Stimulated activated CD4-positive, alpha-beta T cell treated with anti-CD3 and anti-CD28 coated beads, Interleukin-1b, Interleukin-23, amount 100 ng/mL, for 1 hour (primary cell): ENCODE measurements at places on chromosomes 1 and 21.

GRCh38 chr1:6732942-6733341 lies 31.3 kb upstream of the DNAJC11 start:
- DNase-seq = no peak

GRCh38 chr1:173823781-173824314 lies 625 bp upstream of the DARS2 start:
- DNase-seq = no peak

- no peak for DNase-seq
Measured at GRCh38 chr1:103911450-103911849, 161.8 kb downstream of the AMY1C start.

DNA sequence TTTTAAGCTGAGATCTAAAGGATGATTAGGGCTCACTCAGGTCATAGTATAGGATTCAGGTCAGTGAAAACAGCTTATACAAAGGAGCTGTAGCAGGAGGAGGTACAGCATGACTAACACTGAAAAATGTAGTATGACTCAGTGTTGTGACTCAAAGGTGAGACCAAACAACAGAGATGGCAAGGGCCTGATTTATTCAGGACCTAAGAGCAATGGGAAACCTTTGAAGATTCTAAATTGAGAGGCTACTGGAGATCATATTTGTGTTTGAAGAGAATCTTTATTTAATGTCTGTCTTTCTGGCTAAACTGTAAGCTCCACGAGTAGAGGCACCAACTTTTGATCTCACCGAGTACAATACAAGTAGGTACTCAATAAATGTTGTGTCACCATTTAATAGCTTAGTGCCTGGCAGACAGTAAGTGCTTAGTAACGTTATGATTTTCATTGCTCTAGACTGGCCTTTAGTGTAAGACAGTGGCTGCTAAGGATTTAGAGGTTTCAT lies 43.5 kb downstream of the PRKAA2 start:
- no peak for DNase-seq

DNA sequence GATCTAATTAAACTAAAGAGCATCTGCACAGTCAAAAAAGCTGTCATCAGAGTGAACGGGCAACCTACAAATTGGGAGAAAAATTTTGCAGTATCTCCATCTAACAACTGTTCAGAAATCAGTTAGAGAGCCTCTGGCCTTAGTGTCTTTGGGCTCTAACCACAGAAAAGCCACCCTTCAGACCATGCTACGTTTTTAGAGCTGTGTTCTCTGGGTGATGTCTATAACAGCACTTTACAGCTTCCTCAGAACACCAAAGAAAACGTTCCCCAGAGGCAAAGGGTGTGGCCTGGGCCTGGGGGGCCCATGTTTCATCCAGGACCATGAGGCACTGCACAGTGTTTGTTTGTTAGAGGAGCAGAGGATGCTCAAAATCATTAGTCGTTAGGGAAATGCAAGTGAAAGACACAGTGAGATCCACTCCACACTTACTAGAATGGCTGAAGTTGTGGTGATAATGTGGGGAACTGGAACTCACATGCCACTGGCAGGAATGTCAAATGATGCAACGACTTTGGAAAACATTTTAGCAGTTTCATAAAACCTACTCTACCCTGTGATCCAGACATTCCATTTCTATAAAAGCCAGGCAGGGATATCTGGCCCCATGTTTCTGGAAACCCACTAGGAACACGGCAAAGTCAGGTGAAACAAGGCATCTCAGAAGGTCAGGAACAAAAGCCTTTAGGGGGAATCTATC lies 250.4 kb upstream of the HOOK1 start:
- no peak for DNase-seq

GRCh38 chr21:38492007-38492406 lies 6.3 kb downstream of the ERG start:
- no peak for DNase-seq

DNA sequence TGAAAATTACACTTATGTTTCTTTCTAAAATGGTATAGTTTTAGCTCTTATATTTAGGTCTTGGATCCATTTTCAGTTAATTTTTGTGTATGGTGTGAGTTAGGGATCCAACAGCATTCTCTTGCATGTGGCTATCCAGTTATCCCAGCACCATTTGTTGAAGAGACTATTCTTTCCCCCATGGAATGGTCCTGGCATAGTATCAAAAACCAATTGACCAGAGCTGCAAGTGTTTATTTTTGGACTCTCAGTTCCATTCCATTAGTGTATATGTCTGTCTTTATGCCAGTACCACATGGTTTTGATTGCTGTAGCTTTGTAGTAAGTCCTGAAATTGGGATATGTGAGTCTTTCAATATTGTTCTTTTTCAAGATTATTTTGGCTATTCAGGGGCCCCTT lies 14.3 kb downstream of the TTLL10 start:
- DNase-seq = no peak

- DNase-seq = no peak
Measured at GRCh38 chr1:214224611-214225354, 56.2 kb upstream of the SMYD2 start.

GRCh38 chr1:157407917-157408525 lies 144.3 kb downstream of the FCRL5 start:
- DNase-seq = no peak

DNA sequence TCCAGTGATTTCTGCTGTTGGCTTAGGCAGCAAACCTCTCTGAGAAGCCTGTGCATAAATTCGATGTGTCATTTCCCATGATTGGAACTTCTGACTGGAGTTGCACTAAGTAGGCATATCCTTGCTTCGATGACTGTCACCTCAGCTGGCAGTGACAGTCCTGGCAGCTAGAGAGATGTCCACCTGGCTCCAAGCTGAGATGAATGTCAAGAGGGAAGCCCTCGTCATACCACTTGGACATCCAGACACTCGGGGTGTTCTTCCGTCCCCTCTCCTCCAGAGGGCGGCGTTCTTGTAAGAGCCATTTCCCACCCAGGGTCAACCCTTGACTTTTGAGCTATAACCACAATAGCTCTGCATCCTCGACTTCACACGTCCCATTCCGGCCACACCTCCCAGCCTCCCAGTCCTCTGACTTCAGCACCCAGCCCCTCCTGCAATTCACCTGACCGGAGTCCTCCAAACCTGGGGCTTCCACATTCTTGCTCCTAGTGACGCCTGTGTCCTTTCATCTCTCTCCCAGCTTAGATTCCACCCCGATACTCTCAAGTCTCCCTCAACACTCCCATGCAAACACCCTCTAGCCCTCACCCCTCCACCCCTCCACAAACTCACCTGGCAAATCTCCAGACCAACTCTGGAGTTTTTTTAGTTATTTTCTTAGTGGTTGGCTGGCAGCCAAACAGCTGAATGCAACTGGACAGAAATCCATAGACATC lies 17.3 kb downstream of the CA6 start:
- DNase-seq = no peak

- no peak for DNase-seq
Measured at GRCh38 chr1:109078317-109078716, 2.5 kb upstream of the TAF13 start.

DNA sequence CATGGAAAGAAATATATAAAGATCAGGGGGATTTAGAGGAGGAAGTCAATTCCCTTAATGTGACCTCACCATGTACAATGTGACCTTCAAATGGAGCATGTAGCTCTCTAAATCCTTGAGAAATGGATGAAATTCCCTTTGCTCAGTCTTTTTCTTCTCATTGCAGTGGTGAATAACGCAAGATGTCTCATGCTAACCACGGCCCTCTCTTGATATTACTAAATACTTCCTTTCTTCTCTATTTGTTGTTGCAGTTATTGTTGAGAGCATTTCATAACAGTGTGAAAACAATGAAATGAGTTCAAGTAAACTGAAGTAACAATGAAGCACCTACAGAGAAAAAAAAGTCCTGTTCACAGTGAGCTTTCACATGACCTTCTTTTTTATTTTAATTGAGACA lies 55.6 kb downstream of the ZNF281 start:
- no peak for DNase-seq

GRCh38 chr1:189627427-189627826 lies 850.2 kb downstream of the BRINP3 start:
- DNase-seq = no peak

GRCh38 chr1:79667848-79668696 lies 661.5 kb upstream of the ADGRL4 start:
- DNase-seq = no peak

GRCh38 chr1:237972186-237972585 lies 81.5 kb upstream of the ZP4 start:
- no peak for DNase-seq
